ENCODE measurements at places on chromosomes 2 and 18.

GRCh38 chr2:221715523-221716247 is 143.6 kb upstream of the EPHA4 start:
- DNase-seq: no peak

DNA sequence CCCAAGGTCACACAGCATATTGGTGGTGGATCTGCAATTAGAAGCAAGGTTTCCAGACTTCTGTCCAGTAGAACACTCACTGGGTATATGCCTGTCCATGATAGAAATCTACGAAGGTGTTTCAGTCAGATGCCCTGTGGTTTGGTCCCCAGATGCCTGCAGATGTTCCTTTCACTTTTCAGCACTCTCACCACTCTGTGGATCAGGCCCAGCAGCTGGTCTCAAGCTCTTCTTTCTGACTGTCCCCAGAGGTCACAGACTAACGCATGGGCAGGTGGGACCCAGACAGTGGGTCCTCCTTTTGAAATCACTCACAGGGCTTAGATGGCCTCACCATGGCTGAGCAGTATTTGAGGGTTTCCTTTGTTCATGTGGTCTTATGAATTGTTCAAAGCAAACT is 376.5 kb downstream of the ALK start:
- no peak for DNase-seq

DNA sequence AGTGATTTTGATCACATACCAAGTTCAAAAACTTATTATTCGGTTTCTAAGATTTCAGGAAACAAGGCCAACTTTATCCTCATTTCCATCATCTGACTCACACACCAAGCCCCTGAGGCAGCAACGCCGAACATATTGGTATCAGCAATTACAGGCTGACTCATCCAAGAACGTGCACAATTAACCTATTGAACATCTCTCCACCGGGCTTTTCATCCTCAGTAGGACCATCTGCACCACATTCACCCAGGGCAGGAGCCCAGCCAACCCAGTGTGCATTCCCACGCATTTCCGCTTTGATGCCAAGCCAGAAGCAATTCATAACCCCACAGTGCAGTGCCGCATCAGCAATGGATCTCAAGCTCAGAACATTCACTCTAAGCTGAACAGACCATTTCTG is 52.9 kb downstream of the SCG2 start:
- DNase-seq: no peak

- no peak for DNase-seq
Measured at GRCh38 chr2:102632380-102633175, 13.2 kb downstream of the SLC9A2 start.

DNA sequence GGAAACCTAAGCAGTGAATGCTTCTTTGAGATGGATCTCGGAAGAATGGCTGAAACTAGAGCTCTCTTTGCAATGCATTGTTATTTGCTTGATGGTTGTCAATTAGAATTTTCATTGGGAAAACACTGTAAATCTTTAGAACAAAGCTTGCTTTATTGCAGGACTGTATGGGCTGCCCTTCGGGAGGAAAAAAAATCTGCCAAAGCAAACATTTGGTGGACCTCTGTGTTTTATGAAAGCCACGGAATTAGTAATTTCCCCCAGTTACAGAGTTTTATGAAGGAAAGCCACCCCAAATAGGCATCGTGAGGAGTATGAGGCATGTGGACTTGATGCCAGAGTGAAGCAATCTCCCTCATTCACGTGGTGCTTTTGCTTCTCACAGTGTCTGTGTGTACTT is 33.5 kb downstream of the RHBDD1 start:
- DNase-seq: no peak

GRCh38 chr2:142100139-142100873 is 30.5 kb downstream of the LRP1B start:
- DNase-seq: no peak

GRCh38 chr18:60686142-60686541 is 313.6 kb upstream of the MC4R start:
- no peak for DNase-seq

- DNase-seq: no peak
Measured at GRCh38 chr18:12776821-12777471, 74.1 kb downstream of the PSMG2 start.

DNA sequence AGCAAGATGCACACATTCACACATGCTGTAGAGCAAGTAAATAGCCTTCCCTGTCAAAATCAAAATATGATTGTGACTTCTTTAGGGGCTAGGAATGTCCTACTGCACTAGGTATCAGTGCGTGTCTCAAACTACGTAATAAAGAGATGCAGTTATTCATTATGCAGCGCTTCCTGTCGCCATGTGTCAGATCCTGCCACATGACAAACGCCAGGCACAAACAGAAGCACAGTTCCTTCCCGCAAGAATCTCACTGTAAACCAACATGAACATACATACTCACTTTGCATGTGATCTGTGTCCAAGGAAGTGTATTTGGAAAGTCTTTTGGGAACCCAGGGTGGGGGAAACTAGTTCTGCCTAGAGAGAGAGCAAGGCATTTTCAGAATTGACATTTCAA is 599.9 kb downstream of the RNF144A start:
- no peak for DNase-seq

- DNase-seq: no peak
Measured at GRCh38 chr2:101737478-101738255, 40.2 kb downstream of the MAP4K4 start.

DNA sequence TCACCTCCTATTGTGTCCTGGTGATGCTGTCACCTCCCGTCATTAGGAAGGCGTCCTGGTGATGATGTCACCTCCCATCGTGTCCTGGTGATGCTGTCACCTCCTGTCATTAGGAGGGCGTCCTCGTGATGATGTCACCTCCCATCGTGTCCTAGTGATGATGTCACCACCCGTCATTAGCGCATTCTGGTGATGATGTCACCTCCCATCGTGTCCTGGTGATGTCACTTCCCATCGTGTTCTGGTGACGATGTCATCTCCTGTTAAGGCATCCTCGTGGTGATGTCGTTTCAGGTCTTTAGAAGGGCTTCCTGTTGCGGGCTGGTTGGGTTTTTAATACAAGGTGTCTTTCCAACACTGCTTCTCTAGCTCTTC is 40.7 kb downstream of the CTDP1 start:
- no peak for DNase-seq

- no peak for DNase-seq
Measured at GRCh38 chr2:112141626-112142007, 3.4 kb downstream of the FBLN7 start.

DNA sequence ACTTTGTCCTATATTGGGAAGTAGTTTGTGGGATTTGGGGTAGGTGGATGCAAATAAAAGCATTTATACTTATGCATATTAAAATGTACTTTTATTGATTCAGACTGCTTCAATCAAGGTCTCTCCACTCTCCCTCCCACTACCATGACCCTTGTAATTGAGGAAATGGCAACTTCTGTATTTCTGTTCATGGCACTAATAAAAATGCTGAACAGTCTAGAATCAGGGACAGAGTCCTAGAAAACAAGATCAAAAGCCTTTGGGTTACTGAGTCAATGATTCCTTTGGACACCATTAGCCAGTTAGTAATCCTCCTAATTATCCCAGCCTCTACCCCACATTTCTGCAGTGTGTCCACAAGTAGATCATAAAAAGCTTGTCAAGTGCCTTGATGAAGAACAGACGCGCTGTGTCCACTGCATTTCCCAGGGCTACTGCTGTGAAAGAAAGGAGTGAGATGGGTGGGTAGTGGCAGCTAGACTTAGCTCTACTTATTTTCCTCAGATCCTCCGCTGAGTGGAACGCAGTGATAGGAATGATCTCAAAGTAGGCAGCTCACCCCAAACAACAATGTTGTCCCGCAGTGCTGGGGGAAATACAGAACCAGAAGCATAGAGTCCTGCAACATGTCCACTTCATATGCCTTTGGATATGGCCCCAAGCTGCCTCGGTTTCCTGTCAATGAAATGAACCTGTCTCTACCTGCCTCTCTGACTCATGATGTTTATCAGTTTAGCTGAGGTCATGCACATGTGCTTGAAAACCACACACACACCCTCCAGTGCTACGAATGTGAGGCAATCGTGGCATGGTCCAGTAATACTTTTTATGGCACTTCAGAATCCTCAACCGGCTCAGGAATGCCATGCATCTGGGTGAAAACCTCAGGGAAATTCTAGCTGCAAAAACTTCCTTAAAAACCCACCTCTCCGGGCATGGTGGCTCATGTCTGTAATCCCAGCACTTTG is 115.5 kb downstream of the COL6A3 start:
- DNase-seq: no peak

DNA sequence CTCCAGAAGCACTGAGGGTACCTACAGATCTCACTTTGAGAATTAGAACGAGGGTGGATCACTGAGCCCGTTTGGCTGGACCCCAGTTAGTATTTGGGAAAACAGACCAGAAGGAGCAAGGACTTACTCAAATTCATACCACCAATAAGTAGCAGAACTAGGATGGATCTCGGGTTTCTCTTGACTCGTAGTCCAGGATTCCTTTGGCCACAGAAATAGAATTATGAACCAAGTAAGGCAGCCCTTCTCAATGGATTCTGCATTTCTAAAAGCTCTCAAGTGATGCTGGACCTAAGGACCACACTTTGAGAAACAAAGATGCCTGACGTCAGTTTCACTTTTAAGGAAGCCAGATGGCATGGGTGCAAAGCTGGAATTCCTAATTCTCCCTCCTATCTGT is 153.0 kb downstream of the KLHL29 start:
- no peak for DNase-seq

- no peak for DNase-seq
Measured at GRCh38 chr2:161141033-161141432, 19.2 kb upstream of the TANK start.

GRCh38 chr2:196546151-196546919 is 93.2 kb upstream of the CCDC150 start:
- no peak for DNase-seq

- no peak for DNase-seq
Measured at GRCh38 chr18:42141439-42141838, 186.4 kb downstream of the PIK3C3 start.

GRCh38 chr2:106096299-106097037 is 97.6 kb downstream of the UXS1 start:
- DNase-seq: no peak

DNA sequence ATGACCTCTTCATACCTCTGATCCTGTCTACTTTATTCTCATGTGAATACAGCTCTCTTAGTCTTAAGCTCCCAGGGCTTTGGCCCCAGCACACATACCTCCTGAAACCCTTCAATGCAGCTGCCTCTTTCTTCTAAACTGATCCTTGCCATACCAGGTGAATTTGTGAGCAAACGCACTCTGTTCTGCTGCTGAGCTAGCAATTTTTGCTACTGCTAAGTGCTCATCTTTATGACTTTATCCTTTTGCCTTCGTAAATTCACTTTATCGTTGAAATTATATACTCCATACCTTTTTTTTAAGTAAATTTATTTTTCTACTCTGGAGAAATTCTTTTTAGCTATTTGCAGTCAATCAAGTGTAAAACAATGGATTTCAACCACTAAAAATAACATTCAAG is 287.7 kb downstream of the CMPK2 start:
- DNase-seq: no peak

DNA sequence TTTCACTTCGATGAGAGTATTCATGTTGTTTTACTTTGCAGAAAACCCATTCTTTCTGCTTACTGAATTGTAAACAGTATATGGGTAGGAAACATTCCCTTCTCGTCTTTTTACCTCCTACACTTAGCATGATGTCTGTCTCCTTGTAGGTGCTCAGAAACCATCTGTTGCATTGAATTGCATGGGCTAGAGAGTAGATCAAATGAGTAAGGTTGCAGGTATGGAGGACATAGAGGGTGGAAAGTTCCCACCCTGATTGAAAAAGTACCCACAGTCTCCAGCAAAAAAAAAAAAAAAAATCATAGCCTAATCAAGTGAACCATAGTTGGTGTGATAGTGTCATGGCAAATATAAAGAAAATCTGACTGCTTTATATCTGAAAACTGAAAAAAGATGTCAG is 1.7 kb downstream of the CYTIP start:
- DNase-seq: no peak

GRCh38 chr2:112093216-112093615 is 38.1 kb downstream of the TMEM87B start:
- no peak for DNase-seq

DNA sequence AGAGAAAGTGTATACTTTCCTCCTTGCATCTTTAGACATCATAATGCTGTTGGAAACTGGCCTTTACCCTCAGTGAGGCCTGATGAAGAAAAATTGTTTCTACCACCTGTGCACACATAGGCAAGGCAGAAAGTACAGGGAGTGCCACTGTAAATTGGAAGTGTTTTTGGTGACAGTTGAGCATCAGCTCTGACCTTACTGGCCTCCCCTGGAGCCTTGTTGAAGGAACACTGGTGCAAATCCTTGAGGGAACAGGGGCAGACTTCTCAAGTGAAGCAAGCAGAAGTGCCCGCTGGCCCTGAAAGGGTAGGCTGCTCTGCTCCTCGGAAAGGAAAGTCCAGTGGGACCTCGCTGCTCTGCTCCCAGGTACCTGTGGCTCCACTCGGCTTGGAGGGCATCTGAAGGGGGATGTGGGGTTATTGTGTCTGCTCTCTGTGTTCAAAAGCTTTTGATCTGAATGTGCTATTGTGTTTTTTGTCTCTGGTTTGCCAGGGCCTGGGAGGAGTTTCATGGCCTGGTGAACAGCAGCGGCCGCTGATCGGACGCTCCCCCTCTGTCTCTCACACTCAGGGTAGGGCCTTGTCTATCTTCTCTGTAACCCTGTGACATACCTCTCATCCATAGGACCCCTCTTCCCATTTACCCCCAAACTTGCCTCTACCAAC is 23.4 kb downstream of the EIF4E2 start:
- no peak for DNase-seq

DNA sequence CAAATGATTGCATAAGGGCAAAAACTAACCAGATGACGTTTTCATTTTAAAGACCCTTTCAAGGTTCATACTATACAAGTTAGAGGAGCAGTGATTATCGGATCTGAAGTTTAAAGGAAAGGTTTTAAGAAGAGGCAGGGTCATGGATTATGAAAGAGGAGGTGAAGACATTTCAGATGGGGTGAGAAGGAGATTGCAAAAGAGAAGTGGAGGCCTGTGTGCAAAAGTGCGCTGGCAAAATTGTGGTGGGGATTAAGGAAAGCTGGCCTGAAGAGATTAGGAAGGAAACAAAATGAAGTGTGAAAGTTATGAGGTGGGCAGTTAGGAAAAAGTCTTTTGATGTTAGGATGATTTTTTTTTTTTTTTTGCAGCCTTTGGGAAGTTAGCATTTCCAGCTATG is 935.7 kb upstream of the FAM98A start:
- no peak for DNase-seq

- no peak for DNase-seq
Measured at GRCh38 chr2:241035142-241035817, 36.9 kb downstream of the SNED1 start.

DNA sequence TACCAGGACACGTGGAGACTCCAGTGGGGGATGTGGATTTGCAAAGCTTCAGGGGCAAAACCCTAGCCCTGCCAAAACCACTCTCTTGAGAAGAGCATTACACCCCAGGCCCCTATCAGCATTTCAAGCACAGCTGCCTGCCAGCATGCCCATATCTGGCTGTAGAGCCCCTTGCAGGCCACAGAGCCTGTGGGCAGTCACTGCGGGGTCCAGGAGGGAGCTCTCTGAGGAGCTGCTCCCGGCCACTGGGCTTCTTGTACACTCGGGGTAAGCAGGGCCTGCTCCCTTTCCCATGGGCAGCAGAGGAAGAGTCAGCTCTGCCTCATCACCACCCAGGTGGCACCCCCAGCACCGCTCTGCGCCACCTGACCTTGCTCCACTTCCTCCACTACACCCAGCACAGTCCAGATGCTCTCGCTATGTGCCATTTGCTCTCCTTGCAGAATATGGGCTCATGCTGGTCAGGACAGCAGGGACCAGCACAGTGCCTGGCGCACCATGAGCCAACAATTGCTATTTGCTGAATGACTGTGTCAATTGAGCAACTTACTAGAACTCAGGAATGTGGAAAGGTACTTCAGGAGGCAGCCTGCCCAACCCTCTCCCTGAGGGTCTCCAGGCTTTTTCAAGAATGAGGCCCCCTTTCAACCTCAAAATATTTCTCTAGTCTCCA is 7.4 kb downstream of the CHST10 start:
- DNase-seq: no peak
